ENCODE measurements at places on chromosomes 3 and 15.

- DNase-seq = no peak
These were observed 47.4 kb upstream of the SMAD3 start for GRCh38 chr15:67018026-67018425.

DNA sequence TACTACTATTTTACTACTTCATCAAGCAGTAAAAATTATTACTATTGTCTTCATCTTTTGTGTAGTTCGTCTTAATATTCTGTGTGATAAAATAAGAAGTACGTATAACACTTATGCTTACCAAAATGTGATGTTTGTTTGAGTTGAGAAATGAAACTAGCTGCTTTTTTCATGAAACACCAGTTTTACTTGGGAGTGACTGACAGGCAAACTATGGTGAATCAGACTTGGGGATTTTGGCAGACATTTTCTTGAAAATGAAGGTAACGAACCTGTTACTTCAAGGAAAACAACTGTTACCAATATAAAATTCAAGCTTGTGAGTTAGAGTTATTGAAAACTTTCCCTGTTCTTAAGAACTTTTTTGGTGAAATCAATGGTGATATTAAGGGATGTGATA is 10.3 kb downstream of the U2SURP start:
- DNase-seq = no peak

DNA sequence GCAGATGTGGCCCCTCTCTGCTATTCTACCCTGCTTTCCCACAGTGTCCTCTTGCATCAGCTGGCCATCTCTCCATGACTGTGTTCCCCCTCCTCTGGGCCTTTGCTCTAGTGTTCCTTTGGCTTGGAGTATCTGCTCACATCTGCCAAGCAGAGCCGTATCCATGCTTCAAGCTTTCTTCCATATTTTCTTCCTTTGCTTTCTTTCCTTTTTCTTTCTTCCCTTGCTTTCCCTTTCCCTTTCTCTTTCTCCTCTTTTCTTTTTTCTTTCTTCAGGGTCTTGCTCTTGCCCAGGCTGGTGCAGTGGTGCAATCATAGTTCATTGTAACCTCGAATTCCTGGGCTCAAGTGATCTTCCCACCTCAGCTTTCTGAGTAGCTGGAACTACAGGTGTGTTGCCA is 12.6 kb downstream of the KLHL18 start:
- no peak for DNase-seq

- no peak for DNase-seq
These were observed 4.6 kb upstream of the CIDEC start for GRCh38 chr3:9884555-9885165.

- DNase-seq = no peak
These were observed 30.3 kb upstream of the RNF7 start for GRCh38 chr3:141707741-141708203.

DNA sequence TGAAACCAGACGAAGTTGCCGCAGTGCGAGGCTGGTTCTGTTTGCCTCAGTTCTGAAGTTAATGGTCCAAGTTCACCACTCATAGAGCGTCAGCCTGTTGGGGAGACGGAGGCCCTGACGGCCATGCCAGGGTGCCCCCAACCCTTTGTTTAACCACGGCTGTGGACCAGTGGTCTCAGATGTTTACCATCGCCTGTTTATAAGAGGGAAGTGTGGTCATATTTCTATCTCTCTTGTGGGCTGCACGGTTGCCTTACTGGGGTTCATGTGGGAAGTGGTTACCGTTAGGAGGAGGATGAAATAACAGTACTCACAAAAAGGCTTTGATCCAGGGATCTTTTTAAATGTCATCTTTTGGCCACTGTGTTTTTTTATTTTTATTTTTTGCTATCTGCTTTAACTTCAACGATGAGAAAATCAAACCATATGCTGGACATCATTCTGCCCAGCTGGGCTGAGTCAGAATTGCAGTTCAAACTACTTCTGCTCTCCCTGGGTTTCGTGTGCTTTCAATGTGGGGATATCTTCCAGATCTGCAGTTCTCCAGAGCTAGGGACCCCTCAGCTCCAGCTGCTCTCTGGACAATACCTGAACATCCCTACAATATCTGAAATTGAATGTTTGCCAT is 17.8 kb downstream of the SMAD3 start:
- peak; percentile 38 for DNase-seq

- DNase-seq = peak; percentile 59
These were observed 585 bp downstream of the KIF23 start for GRCh38 chr15:69414701-69415167.

- no peak for DNase-seq
These were observed 15.3 kb upstream of the ROPN1 start for GRCh38 chr3:124007186-124007585.

GRCh38 chr15:70376929-70377691 is 279.4 kb upstream of the TLE3 start:
- no peak for DNase-seq

GRCh38 chr3:43994657-43995546 is 246.8 kb upstream of the TOPAZ1 start:
- DNase-seq = peak; percentile 69

DNA sequence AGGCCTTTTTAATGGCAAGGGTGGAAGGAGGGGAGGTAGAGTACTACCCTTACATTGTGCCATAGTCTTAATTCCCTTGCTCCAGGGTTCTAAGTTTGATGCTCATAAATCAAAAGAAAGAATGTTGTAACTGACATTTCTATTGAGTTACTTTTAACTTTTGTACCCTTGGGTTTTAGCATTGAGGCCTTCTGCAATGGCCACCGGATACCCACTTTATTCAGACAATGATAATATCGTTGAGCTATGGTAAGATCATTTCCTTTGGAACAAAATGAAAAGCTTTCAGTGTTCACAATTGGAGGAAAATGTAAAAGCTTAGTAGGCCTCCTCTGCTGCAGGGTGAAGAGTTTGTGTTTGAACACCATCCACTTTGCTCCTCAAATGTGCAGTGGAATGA is 16.8 kb downstream of the CGNL1 start:
- DNase-seq = no peak

DNA sequence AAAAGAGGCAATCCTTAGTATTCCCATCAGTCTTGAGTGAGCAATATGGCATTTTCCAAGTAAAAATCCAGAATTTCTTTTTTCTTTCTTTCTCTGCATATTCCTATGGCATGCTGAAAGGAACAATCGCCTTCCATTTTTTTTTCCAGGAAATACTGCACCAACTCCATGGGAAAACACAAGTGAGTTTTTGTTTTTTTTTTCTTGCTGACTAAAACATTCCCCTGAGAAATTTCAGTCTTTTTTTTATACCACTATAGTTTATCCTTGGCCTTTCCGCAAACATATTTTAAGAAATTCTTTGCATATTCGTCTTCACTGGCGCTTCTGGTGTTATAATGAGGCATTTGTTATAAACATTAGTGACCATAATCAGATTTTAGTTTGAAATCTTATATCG is 429.6 kb upstream of the MDFIC2 start:
- no peak for DNase-seq

- DNase-seq = no peak
These were observed 197.8 kb upstream of the ZNF717 start for GRCh38 chr3:75983111-75983510.

DNA sequence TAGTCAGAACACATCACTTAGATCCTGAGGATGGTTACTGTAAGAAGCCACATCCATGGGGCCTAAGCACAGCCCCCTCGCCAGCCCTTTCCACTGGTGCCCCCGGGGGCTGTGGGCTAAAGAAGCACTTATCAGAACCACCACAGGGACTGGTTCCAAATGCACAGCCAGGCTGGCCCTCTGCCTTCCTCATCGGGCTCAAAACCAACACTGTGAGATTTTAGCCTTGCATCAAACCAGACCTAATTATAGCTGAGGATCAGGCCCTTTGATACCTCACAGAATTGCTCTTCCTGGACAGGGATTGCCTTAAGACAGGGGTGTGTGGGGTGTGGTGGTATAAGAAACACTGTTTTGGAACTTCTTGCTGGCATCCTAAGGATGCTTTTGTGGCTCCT is 23.7 kb downstream of the SRPRB start:
- no peak for DNase-seq

DNA sequence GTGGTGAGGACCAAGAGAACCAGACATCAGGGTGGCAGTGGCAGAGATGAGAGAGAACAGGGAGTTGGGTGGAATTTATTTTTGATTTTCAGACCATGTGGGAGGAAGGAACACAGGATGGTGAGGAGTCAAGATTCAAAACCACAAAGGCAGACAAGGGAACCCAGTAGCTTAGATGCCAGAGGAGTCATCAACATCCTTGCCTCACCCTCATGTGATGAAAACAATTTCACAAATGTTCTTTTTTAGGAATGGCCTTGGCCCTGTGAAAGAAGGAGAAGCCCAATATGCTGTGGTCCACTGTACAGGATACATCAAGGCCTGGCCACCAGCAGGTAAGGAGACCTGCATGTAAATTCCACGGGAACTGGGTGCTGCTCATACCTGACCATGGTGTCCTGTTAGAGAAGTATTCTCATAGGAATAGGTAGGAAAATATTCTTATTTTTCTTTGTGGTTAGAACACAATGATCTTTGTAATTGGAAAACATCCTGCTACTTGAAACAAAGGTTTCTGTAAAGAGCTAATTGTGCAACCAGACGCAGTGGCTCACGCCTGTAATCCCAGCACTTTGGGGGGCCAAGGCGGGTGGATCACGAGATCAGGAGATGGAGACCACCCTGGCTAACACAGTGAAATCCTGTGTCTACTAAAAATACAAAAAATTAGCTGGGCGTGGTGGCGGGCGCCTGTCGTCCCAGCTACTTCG is 110.0 kb downstream of the ARNT2 start:
- DNase-seq = no peak

DNA sequence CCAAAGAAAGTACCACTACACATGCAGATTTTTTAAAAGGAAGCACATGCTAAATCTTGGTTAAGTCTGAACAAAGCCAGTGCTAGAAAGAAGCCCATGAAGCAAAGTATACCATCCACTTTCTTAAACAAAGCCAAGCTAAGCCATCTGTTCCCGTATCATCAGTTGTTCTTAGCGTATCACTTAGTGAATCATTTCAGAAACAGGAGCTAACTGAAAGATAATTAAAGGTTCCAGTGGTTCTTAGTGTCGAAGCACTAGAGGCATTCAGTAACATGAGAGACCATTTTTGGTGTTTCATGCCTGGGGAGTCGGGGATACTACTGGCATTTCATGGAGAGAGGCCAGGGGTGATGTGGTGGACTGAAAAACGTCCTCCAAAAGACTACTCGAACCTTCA is 12.8 kb downstream of the UBXN7 start:
- DNase-seq = no peak

- DNase-seq = no peak
These were observed 78.4 kb downstream of the PLSCR2 start for GRCh38 chr3:146390957-146391356.

DNA sequence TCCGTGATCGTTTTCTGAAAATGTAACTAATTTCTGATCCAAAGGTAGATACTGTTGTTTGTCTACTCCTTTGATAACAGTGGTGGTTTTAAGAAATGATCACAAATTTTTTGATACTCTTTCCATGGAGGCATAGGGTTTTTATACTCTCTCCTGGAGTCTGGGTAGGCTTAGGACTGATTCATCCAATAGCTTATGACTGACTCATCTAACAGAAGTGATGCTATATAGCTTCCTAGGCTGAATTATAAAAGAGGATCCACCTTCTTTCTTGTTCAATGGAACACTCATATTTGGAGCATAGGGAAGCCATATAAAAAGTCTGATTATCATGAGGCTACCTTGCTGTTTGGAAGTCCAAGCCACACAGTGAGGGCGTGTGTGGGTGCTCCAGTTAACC is 84.3 kb downstream of the CHST2 start:
- DNase-seq = no peak

GRCh38 chr3:123157598-123158287 is 44.0 kb upstream of the SEC22A start:
- DNase-seq = no peak

DNA sequence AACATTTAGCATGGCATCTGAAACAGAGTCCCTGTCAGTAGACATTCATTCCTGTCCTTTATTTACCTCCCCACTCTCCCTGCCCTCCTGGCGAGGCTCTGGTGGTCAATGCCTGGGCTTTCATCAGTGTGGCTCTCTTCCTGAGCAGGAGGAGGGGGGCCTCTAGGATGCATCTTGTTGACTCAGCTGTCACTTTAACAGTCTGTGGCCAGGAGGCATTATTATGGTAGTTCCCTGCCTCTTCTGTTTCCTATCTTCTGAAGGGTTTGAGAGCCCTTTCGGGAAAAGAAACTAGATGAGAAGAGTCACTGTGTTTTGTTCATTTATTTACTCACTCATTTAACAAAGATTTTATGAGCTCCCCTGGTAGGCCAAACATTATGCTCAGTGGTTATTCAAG is 2.4 kb upstream of the PPP1R14D start:
- DNase-seq = no peak

DNA sequence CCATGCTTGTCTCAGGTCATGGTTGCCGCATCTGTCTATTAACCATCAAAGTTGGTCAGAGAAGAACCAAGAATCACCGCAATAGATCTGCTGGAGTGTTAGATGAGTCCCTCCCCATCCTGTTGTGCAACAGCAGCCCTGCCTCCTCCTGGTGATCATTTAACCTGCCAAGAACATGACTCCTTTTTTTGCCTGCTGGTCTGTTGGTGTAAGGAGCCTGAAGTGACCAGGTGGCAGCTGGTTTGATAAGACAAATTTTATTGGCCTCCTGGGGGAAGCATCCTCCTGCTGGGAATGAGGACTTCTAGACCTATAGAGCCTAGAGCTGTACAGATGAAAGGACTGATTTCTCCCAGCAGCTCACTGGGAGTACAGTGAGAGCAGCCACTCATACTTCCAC is 43.5 kb upstream of the RAF1 start:
- DNase-seq = no peak

DNA sequence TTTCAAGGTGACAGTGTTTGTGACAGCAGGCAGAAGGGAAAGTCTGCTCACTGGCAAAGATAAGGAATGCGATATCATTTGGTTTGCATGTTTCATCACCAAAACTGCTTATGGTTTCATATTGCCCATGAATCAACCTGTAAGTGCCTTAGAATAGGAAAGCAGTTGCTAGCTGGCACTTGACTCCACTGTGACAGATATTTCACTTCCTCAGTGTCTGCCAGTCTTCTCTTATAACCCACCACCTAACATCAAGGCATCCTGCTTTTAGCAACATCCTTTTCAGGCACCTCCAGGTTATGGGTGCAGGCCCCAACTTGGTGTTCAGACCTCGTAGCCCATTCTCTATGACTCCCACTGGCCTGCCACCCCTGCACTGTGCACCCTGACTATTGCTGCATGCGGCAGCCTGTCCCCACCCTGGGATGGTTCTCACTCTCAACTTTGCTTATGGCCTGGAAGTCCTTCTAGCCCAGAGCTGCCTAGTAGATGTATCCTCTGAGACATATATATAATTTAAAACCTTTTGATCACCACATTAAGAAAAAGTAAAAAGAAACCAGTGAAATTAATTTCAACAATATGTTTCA is 154.4 kb upstream of the RARB start:
- no peak for DNase-seq

GRCh38 chr3:11009898-11010297 is 17.4 kb downstream of the SLC6A1 start:
- no peak for DNase-seq

- DNase-seq = no peak
These were observed 904 bp upstream of the MCTP2 start for GRCh38 chr15:94230431-94230882.

- DNase-seq = no peak
These were observed 90.9 kb downstream of the TP63 start for GRCh38 chr3:189721873-189722665.

- no peak for DNase-seq
These were observed 273.2 kb upstream of the GADL1 start for GRCh38 chr3:31167666-31168065.

GRCh38 chr3:37054370-37054769 is 61.1 kb downstream of the MLH1 start:
- no peak for DNase-seq

Measured in germinal center (tissue), 1 donor.